ENCODE measurements at places on chromosomes 4 and X.

DNA sequence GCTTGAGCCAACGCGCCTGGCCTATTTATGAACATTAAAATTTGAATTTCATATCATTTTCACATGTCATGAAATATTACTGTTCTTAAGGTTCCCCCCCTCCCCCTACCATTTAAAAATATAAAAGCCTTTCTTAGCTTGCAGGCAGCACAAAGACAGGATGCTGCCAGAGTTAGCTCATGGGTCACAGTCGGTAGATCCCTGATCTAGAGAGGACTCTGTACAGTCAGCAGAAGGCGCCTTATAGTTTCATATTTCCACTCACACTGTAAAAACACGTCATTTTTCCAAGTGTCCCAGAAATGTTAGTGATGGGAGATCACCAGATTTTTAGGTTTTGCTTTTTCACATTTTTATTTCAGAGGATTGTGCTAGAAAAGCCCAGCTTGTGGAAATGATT lies 12.2 kb downstream of the NOCT start:
- DNase-seq, result no peak

GRCh38 chr4:172770787-172771186 lies 397.8 kb upstream of the GALNT7 start:
- DNase-seq, result no peak

GRCh38 chr4:100938698-100939097 lies 408.6 kb downstream of the PPP3CA start:
- no peak for DNase-seq

GRCh38 chrX:105725228-105725627 lies 97.1 kb upstream of the NRK start:
- no peak for DNase-seq

DNA sequence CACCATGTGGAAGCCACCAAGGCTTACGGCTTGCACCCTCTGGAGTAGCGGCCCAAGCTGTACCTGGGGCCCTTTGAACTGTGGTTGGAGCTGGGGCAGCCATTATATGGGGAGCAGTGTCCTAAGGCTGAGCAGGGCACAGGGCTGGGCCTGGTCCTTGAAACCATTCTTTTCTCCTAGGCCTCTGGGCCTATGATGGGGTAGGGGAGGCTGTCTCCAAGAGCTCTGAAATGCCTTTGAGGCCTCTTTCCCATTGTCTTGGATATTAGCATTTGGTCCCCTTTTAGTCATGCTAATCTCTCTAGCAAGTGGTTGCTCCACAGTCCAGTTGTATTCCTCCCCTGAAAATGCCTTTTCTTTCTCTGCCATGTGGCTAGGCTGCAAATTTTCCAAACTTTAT lies 96.4 kb upstream of the ARX start:
- no peak for DNase-seq

GRCh38 chr4:35511851-35512250 lies 732.5 kb downstream of the ARAP2 start:
- DNase-seq, result no peak

DNA sequence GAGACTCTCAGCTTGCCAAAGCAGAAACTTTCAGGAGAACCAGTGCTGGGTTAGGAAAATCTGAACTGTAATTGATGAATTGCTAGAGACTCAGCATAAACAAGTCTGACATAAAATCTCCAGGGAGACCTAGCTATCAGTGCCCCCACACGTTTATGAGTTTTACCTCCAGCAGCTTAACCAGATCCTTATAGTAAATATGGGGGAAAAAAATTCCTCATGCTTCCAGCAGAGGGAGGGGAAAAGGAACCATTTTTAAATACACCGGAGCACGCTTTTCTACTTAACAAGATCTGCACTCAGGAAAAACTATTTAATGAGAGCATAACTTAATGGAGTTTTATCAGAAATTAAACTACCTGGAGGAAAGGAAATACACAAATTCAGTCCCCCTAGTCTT lies 1040.7 kb upstream of the INTU start:
- DNase-seq, result no peak

DNA sequence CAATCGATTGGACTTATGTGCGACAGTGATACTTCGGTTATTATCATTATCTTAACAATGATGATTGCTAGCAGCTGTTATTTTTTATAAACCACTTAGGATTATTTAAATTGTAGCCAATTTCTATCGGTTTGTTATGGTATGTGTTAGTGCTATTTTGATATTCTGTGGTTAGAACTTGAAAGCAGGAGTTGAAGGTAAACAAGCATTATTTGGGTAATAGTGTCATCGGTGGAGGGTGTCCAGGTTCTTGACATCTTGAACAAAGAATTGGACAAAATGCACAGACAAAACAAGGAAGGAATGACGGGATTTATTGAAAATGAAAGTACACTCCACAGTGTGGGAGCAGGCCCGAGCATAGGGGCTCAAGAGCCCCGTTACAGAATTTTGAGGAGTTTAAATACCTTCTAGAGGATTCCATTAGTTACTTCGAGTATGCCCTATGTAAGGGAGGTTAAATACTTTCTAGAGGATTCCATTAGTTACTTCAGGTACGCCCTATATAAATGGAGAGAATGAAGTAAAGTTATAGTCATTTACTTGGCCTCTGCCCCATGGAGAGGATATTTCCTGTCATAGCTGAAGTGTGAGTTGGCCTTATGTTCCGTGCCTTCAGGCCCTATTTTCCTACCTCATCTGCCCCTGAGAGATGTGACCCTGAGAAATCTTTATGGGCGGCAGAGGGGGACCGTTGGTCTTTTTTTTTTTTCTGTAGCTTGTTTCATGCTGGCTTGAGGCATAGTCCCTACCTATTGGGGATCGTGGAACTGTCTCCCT lies 13.1 kb downstream of the MOB1B start:
- no peak for DNase-seq

DNA sequence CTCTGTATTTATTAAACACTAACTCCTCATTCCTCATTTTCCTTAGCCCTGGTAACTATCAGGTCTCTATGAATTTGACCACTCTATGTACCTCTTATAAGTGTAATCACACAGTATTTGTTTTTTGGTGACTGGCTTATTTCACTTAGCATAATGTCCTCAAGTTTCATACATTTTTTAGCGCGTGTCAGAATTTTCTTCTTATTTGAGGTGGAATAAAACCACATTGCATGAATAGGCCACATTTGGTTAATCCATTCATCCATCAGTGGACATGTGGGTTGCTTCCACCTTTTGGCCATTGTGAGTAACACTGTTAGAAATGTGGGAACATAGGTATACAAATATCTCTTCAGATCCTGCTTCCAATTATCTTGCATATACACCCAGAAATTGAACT lies 341.2 kb upstream of the BOD1L1 start:
- DNase-seq, result no peak
